ENCODE measurements at places on chromosomes 16 and 17. TPM values are rescaled to one million over a fixed set of nuclear protein-coding genes. Genes with fewer than 3 reads are reported as not detected.

The TNFAIP1 gene
- 37.0 TPM for total RNA-seq

The CX3CL1 gene
- total RNA-seq: 7.5 TPM

The HOXB3 gene
- 6.9 TPM for total RNA-seq

The TNS4 gene
- total RNA-seq: 0.32 TPM

The NPW gene
- 3.9 TPM for total RNA-seq

The EFCAB5 gene
- not detected for total RNA-seq

The FOXL1 gene
- total RNA-seq: 0.61 TPM

The TBC1D26 gene
- total RNA-seq: not detected

The SLC35G6 gene
- total RNA-seq: not detected

GRCh38 chr16:20073203-20074098, at the start of gene GPR139:
TSS of gene GPR139 (minus strand) at chr16:20073890. CDS start at chr16:20073616, 274 bp downstream.
- DNase-seq: no peak

- DNase-seq: no peak
Measured at GRCh38 chr16:83995754-83996153, 27.7 kb downstream of the NECAB2 start.

- DNase-seq: no peak
Measured at GRCh38 chr17:8939496-8940334, 25.8 kb downstream of the PIK3R5 start.

DNA sequence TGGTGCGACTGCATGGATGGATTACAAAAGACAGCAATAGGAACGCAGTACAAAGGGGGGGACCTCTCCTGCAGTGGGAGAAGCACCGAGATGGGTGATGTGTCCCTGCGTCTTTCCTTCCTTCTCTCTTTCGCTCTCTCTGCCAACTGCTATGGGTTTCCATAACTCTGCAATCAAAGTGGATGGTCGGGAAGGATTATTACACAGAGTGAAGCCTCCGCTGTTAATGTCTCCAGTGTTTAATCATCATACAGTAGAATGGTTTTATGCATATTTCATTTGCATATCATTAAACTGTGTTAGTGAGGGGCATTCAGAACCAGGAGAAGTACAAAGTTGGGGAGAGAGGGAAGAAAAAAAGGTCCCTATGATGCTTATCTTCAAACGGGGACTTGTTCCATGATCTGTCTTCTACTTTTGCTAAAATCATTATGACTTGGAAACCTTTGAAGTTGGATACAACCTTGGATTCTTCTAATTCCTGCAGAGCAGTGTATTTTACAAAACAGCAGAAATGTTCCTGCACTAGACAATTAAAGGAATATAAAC, 255.9 kb upstream of the PMFBP1 start:
- no peak for DNase-seq

- no peak for DNase-seq
Measured at GRCh38 chr17:8477715-8478441, 42.2 kb downstream of the NDEL1 start.

DNA sequence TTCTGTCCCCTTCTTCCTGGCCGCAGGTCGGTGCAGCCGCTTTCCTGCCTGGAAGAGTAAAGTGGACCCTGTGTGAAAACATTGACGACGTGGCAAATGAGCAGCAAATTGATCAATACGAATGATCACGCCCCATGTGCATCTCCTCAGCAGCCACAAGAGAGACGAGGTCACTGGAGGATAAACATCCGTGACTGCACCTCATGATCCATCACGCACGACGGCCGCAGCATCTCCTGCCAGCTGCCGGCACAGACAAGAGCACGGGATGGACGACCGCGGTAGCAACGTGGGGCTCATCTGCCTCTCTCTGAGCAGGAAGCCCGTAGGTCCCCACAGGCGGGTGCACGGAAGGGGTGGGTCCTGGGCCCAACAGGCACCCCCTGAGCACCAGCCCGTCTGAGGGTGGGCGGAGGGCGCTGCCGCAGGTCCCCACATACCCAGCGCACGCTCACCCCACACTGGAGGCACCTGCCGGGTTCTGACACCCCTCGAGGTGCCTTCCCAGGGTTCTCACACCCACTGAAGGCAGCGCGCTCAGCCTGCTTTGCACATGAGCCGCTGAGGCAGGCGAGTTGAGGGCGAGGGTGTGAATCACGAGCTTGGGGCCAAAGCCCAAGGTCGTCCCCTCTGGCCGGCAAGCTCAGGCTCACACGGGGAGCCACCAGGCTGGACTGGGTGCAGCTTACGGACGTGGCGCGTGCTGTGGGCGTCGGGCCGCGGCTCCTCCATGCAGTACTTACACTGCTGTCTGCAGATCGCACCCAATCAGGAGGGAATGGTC, 12.3 kb upstream of the CDH15 start:
- DNase-seq: peak; percentile 57

- no peak for DNase-seq
Measured at GRCh38 chr16:88345031-88345720, 37.6 kb upstream of the ZNF469 start.

DNA sequence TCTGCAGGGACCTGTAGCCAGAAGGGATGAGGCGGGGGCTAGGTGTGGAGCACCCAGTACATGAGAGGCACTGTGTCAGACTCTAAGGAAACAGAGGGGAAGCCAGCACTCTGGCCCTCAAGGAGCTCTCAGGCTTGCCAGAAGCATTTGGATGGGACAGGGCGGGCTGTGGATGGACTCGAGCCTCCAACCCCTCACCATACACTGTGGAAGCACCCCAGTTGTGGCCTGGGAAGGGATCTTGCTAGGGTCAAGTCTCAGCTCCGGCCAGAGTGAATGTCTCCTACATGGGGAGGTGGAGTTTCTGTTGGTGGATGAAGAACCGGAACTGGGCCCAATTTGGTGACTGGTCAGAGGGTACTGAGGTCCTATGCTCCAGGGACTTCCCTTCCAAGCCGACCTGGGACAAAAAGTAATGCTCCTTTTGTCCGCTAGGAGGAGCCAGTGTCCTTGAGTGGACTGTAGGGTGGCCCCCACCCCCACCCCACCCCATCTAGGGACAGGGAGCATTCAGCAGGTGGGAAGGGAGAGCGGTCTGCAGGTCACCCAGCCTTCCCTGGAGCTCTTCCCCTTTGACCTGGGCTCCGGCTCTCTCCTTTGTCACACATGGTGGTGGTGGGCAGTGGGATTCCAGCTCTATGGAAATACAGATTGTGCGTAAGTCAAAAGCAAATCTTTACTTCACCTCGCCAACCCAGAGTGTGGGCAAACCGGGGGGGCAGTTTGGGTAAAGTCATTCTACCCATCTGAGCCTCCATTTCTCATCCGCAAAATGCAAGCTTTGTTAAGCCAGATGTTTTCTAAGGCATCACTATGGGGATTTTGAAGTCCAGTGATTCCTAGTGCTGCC, 20.4 kb upstream of the PHB1 start:
- peak; percentile 63 for DNase-seq

DNA sequence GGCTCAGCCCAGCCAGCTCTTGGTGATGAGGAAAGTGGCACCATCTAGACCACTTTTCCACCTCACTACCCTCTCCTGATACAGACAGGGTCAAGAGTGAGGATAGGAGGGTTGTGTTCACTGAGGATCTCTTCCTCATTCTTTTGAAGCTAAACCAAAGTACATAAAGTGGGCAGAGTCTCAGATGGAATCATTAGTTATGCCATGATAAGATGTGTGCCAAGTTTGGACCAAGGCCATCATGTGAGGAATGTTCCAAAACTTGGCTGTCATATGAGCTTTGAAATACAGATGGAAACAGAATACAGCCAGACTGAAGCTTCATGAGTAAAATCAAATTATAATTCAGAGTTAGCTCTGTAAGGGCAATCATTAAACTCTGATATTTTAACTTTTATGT, 37.2 kb downstream of the ACSM1 start:
- DNase-seq: peak; percentile 53

DNA sequence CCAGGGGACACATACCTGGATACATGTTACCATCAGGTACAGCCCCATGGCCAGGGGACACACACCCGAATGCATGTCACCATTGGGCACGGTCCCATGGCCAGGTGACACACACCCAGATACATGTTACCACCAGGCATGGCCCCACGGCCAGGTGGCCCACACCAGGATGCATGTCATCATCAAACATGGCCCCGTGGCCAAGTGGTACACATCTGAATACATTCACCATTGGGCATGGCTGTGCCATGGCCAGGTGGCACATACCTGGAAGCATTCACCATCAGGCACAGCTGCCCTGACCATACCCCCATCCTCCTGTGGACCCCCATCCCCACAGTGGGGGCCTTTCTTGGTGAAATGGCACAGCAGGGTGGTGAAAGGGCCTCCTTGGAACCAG, 97.6 kb downstream of the RBFOX3 start:
- no peak for DNase-seq

DNA sequence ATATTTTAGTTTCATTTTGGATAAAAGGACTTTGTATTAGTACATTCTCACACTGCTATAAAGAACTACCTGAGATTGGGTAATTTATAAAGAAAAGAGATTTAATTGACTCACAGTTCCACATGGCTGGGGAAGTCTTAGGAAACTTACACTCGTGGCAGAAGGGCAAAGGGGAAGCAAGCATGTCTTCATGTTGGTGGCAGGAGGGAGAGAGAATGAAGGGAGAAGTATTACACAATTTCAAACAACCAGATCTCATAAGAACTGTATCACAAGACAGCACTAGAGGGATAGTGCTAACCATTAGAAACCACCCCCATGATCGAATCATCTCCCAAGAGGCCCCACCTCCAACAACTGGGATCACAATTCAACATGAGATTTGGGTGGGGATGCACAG, 142.9 kb downstream of the USP31 start:
- no peak for DNase-seq

DNA sequence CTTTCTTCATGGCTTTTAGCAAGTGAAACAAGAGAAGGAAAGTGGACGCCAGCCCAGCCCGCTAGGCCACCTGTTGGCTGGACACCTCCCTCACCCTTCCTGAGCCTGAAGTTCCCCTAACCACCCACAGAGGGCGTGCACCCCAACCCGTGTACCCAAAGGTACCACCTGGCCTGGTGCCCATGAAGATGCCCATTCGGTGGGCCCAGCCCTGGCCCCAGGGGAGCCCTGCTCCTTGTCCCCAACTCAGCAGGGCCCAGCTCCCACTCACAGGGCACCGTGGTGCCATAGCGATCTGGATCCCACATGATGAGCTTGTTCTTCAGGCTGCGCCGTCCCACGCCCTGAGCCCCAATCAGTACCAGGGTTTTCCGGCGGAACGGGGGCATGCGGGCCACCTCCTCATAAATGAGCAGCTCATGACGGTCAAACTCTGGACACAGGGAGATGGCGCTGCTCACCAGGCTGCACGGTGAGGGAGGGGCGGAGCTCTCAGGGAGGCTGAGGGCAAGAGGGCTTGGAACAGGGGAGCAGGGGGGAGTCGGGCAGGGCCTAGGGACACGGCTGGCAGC, 26.8 kb downstream of the MPP2 start:
- peak; percentile 39 for DNase-seq

GRCh38 chr17:42917236-42917603, 16.6 kb downstream of the G6PC1 start:
- DNase-seq: no peak

GRCh38 chr16:77246150-77246549, 46.9 kb downstream of the SYCE1L start:
- DNase-seq: no peak
